Stimulated activated CD4-positive, alpha-beta T cell treated with anti-CD3 and anti-CD28 coated beads, Interleukin-15, amount 100 ng/mL, for 24 hours (primary cell): ENCODE measurements at places on chromosomes 3 and 15.

- DNase-seq, result no peak
Measured at GRCh38 chr3:133568294-133569014, 5.0 kb upstream of the CDV3 start.

- DNase-seq, result no peak
Measured at GRCh38 chr3:48038971-48039481, 22.8 kb upstream of the MAP4 start.

DNA sequence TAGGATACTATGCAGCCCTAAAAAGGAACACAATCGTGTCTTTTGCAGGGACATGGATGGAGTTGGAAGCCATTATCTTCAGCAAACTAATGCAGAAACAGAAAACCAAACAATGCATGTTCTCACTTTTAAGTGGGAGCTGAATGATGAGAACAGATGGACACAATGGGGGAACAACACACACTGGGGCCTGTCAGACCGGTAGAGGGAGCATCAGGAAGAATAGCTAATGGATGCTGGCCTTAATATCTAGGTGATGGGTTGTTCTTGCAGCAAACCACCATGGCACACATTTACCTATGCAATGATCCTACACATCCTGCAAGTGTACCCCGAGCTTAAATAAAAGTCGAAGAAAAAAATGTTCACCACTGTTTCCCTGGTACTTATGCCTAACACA lies 17.5 kb downstream of the SENP7 start:
- DNase-seq, result no peak

DNA sequence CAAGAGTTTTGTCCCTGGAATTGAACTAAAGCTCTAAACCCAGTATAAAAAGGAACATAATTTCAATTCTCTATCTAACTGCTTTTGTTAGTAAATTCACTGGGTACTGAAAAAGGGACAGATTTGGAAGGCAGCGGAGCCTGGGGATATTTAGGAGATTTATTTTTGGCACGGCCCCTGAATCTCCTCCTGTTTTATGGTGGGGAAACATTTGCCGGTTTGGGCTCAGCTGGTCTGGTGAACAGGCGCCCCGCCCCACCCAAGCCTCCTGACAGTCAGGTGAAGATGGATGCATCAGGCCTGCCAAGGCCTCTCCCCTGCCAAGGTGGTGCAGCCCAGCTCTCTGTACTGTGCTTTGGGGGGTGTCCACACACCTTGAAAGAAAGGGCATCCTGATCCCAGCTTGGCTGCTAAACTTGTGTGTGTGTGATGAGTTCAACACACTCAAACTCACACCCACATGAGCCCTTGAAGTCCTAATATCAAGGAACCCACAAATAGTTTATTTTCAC lies 46.3 kb downstream of the EBLN2 start:
- no peak for DNase-seq

DNA sequence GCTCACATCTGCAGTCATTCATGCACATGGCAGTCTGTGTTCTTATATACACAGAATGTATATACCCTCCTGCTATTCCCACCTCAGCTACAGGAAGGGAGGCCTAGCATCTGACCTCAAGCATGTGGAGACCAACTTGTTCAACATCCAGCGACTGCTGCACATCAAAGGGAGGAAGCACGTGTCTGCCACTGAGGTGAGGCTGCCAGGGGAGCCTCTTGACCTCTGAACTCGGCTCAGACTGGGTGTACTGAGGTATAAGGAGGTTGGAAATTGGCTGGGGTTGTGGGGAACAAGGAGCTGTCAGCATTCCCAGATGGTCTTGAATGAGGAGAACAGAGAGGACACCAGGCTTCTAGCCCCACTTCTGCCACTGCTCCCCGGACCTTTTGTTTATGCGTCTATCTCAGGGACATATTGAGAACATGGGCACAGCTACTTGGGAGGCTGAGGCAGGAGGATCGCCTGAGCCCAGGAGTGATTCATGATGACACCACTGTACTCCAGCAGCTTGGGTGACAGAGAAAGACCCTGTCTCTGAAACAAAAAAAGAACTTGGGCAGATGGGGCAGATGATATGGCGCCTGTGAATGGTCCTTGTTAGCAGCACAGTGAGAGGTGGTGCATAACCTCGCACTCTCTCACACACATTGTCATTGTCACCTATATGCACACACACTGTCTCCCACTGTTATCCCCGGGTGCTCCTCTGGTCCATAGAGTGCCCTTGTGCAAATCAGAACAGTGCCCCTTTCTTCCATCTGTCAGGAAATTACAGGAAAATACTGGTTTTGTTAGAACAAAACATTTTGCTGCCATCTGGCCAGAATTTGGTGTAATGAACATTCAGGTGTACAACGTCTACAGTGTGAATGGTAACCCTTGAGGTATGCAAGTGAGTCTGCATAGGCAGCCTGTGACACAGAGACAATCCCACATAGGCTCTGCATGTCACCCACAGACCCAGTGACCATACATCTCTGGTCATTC lies 5.4 kb downstream of the VILL start:
- DNase-seq, result no peak

GRCh38 chr3:46614431-46614830 lies 2.1 kb downstream of the FAM240A start:
- DNase-seq, result no peak

GRCh38 chr15:45572617-45573016 lies 14.6 kb upstream of the BLOC1S6 start:
- DNase-seq, result no peak
